ENCODE measurements at places on chromosomes 6 and 20. TPM values are rescaled to one million over a fixed set of nuclear protein-coding genes. Genes with fewer than 3 reads are reported as not detected.

The SLC35D3 gene
- total RNA-seq: not detected

The C6orf141 gene
- 1.7 TPM for total RNA-seq

The SLC17A3 gene
- not detected for total RNA-seq

The APOBEC2 gene
- not detected for total RNA-seq

DNA sequence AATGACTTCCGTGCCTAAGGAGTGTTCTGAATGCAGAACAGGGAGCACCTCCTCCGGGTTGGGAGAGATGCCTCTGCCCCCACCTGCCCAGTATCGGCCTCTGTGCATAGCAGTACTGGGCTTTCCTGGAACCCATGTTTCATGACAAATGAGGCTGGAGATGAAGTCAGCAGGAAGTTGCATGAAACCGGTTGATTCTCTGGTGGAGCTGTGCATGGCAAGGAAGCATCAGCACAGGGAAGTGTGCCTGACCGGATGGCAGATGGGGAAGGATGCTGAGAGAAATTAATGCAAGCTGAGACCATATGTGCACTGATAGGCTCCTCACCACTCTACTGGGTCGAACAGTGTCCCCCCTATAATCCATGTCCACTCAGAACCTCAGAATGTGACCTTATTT lies 155.5 kb downstream of the CDH26 start:
- DNase-seq: no peak

DNA sequence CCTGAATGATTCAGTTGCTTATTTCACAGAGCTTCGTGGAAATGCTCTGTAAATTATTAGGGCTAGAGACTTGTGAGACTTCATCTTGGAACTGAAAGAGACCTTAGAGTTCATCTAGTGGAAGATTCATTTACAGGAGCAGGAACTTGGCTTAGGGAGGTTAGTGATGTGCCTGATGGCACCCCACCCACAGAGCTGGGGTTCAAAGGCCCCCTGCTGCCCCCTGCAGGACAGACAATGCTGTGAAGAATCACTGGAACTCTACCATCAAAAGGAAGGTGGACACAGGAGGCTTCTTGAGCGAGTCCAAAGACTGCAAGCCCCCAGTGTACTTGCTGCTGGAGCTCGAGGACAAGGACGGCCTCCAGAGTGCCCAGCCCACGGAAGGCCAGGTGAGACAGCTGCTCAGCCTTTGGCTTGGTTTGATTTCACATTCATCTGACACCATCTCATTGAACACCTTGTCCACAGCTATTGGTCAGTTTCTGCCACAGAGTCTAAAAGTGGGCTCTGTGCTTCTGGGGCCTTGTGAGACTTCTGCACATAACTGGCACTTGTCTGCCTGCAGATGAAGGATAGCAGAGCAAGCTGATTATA lies 25.1 kb downstream of the MYBL2 start:
- DNase-seq: no peak

GRCh38 chr6:14094721-14095120 lies 22.9 kb upstream of the CD83 start:
- DNase-seq: no peak

DNA sequence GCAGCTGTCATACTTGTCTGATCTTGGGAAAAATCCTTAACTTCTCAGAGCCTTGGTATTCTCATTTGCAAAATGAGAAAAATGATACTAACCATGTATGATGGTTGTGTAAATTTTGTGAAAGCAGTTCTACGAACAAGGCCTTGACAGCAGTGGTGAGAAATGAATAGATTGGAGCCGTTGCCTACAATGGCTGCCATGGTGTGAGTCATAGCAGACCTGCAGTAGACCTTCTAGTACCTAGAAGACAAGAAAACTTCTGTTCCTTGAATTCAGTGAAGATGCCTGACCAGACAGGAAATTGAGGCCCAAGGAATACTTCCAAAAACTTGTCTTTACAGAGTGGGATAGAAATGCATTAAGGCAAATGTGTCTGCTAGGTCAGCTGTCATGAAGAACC lies 338.9 kb downstream of the QKI start:
- DNase-seq: no peak

- no peak for DNase-seq
Observed at GRCh38 chr6:143198312-143198711, 137.6 kb downstream of the AIG1 start.

GRCh38 chr20:32564921-32565734 lies 20.0 kb downstream of the NOL4L start:
- peak; percentile 88 for DNase-seq

DNA sequence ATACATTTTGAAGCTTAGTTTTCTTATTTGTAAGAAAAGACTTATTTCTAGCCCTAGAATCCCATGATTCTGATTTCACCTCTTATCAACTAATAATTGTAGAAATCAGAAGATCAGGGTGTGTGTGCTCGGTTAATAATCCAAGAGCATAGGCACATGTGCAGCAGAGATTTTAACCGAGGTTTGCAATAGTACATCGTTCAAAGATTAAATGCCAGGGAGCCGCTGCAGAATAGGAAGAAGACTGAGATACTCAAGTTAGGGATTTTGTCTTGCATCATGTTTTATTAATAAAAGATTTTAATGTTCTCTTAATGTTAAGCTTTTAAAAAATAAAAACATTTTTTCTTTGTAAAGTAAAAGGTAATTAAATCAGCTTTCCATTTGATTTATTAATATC lies 6.9 kb downstream of the STX16 start:
- DNase-seq: no peak

DNA sequence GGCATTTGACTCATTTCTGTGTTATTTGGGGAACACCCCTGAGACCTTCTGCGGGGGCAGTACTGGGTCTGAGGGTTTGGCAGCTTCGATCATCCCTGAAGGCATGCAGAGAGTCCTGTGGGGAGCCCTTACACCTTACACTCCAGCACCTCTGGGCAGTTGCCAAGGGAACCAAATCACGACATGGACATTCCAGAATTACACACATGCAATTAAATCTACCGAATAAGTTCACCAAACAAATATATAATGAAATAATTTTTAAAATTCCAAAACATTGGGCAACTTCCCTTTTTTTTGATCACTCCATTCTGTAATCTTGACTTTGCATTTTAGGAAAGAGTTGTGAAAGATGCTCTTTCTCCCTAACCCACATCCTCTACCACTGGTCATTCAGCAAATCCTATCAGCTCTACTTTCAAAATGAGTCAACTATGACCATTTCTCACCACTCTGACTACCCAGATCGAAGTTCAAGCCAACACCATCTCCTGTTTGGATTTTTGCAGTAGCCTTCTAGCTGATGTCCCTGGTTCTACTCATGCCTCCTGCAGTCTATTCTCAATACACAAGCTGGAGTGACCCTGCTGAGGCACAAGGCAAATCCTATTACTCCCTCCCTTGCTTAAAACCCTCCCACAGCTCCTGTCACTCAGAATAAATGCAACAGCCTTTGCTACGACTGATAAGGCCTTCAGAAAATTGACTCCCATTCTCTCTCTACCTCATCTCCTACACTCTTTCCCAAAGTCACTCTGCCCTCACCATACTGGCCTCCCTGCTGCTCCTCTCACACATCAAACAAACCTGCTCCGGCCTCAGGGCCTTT lies 533.3 kb downstream of the HACE1 start:
- peak; percentile 42 for DNase-seq

- peak; percentile 83 for DNase-seq
Observed at GRCh38 chr20:3767110-3767426, 485 bp downstream of the ADISSP start.

DNA sequence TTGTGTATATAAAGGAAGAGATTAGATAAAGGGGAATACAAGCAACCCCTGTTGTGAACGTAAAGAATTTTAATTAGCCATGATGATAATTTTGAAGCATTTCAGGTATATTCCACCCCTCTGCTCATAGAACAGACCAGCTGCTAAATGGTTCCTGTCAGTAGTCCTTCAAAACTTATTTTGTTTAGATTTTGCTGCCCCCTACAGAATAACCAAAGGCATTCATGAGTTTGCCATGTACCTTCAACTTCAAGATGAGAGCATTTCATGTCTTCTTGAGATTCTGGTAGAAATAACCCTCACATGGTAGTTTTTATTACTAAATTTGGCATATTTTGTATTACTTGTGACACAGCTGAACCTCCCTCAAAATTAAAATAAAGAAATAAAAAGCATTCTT lies 1586.7 kb downstream of the HACE1 start:
- DNase-seq: no peak

DNA sequence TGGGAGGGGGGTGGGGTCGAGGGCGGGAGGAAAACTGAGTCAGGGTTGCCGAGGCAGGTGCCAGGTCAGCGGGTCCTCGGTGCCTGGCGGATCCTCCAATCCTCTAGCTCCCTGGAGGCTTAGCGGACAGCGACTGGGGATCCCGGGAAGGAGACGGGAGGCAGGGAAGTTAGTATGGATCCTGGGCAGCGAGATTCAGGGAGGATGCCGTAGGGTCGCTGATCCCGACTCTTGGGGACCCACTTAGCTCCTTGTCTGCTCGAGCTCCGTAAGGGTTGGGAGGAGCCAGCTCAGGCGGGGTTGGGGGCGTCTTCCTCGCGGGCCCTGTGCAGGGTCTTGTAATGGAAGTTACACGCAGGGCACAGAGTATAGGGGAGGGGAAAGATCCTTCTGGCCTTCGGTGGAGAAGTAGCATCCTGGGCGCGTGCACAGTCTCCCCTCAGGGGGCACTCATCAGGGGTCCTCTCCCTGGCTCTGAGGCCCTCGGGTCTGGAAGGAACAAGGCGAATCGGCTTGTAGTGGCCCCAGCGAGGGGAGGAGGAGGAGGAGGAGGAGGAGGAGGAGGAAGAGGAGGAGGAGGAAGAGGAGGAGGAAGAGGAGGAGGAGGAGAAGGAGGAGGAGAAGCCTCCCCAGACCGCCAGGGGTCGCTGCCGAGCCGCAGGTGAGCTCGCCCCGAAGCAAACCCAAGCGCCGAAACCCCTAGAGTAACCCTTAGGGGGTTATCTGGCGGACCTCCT lies 6.4 kb upstream of the SLC12A5 start:
- DNase-seq: peak; percentile 87

DNA sequence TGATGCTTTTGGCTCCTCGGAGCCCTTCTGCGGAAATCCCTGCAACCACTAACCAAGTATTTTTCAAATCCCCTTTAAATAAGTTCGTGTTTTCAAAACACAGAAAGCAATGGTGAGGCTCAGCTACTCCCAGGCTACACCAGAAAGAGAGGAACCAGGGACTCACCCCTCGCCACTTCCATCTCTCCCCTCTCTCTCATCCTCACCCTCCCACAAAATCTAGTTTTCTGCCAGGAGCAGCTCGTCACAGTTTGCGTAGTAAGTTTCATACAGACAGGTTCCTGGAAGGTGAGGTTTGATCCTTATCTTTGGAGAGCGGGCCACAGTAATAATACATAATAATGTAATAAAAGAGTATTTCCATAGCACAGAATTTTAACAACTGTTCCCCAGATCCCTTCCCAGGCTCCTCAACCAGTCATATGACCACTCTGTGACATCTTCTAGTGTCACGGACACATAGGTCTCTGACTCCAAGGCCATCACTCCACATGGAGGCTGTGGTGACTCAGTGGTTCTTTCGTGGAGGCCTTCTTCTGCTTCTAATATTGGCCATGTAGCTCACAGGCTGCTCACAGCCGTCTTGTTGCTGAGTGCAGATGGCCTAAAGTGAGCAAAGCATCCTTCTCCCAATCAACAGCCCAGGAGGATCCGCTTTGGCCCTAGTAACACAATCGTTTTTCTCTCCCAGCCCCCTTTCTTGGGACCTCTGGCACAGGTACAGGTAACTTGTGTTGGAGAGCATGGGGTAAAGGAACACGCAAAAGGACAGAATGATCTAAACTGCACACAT lies 295.7 kb downstream of the CDC5L start:
- no peak for DNase-seq

- DNase-seq: peak; percentile 22
Observed at GRCh38 chr6:73389854-73390253, 4.8 kb upstream of the DDX43 start.

DNA sequence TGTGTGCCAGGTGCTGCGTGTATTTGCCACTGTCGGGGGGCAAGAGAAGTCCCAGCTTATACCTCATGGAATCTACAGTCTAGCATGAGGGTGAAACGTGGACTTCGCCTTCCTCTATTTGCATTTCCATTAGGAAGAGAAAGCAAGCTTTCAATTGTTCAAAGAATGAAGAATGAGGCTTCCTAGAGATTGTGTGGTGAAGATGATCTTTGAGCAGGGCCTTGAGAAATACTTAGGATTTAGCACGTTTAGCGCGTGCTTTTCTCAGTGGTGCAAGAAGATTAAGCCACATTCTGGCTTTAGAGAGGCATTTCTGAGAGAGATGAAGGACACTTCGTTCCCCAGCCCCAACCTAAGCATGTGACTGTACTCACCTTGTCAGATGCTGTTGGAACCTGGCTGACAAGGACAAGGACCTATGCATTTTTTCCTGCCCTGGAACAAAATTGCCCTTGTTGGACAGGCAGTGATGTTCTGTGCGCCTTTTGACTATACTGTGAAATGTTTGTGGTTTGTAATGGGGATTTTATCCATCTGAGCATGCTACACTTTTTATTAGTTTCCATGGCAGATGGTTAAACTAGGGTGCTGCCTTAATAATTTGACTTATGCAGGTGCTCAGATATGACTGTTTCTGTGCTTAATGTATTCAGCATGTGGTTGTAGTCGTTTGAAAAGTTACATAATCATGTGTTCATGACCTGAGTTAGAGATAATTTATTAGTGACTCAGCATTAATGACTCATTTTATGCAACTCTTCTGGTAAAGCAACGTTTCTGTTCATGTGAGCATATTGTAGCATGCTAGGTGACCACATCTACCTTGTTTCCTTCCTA lies 10.7 kb downstream of the TULP4 start:
- DNase-seq: no peak

GRCh38 chr20:5859608-5860007 lies 90.7 kb downstream of the TRMT6 start:
- no peak for DNase-seq

GRCh38 chr6:33851959-33852358 lies 48.2 kb upstream of the MLN start:
- DNase-seq: no peak

GRCh38 chr20:16432466-16433292 lies 140.6 kb downstream of the KIF16B start:
- no peak for DNase-seq

DNA sequence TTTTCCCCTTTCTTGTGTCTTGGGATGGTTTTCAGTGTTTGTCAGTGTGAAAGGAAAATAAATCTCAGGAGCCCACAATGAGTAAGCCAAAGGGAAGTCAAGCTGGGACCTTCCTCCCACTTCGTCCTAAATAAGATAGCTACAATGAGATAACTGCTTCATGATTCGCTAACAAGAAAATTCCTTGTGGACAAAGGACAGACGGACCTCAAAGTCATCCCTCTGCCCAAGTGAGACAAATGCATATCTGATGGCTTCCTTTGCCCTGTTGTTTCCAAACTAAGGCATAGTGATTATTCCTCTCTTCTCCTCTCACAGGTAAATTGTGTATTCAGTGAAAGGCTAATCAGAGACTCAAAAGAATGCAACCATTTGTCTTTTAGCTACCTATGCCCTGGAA lies 26.1 kb upstream of the ADTRP start:
- DNase-seq: no peak

- no peak for DNase-seq
Observed at GRCh38 chr6:95882371-95882770, 133.4 kb upstream of the FUT9 start.

- DNase-seq: no peak
Observed at GRCh38 chr20:38692436-38693411, 31.6 kb upstream of the SLC32A1 start.

GRCh38 chr20:10040070-10040975 lies 5.5 kb downstream of the ANKEF1 start:
- no peak for DNase-seq

- DNase-seq: no peak
Observed at GRCh38 chr20:58677808-58678207, 14.8 kb upstream of the NPEPL1 start.

- no peak for DNase-seq
Observed at GRCh38 chr6:53461696-53462095, 83.2 kb downstream of the GCLC start.
